ENCODE measurements at places on chromosomes 3 and 15.

- no peak for DNase-seq
These were observed 308.4 kb upstream of the RARB start for GRCh38 chr3:25119682-25120081.

DNA sequence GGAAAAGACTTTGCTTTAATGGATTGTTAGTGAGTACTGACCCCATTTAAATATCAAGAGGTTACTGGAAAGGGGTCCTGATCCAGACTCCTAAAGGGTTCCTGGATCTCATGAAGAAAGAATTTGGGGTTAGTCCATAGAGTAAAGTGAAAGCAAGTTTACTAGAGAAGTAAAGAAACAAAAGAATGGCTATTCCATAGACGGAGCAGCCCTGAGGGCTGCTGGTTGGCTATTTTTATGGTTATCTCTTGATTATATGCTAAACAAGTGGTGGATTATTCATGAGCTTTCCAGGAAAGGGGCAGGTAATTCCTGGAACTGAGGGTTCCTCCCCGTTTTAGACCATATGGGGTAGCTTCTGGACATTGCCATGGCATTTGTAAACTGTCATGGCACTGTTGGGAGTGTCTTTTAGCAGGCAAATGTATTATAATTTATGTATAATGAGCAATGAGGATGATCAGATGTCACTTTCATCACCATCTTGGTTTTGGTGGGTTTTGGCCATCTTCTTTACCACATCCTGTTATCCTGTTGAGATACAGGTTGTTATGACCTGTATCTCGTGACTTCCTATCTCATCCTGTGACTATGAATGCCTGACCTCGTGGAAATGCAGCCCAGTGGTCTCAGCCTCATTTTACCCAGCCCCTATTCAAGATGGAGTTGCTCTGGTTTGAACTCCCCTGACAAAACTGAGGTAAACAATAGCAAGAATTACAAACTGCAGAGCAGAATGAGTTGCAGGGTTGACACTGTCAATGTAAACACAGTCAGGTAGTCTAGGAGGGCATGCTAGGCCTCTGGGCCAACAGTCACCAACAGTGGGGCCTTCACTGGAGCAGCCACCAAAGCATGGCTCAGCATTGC, 10.3 kb upstream of the GPR160 start:
- DNase-seq: no peak

DNA sequence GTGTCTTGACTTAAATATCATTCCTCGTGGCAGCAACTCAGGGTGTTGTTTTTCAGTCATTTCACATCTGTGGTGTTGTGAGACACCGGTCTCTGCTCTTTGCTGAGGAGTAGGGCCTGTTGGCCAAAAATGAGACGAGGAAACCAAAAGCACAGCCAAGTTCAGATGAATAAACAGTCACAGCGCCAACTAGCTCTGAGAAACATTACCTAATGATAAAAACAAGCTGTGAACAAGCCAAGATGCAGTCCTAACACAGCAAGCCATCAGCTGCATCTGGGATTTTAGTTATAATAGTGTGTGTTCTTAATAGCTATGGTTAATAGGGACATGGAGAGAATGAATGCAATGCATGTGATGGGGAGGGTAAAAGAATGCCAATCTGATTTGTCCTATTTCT, 843.4 kb upstream of the DPPA4 start:
- DNase-seq: peak; percentile 81

DNA sequence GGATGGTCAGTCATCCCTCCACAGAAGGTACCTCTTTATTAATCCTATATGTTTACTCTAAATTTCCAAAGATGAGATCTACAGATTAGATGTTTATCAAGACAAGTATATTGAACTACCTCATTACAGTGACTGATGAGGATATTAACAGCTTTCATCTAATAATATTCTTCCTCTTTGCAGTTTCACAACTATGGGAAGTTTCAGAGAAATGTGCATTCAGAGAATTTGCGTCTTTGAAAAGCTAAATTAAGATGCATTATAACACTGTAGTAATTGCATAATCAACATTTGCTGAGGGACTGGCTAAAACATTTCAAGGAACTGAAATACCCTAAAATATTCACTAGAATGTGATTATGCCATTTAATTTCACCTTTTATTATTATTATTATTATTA, 46.7 kb downstream of the MCF2L2 start:
- DNase-seq: no peak

DNA sequence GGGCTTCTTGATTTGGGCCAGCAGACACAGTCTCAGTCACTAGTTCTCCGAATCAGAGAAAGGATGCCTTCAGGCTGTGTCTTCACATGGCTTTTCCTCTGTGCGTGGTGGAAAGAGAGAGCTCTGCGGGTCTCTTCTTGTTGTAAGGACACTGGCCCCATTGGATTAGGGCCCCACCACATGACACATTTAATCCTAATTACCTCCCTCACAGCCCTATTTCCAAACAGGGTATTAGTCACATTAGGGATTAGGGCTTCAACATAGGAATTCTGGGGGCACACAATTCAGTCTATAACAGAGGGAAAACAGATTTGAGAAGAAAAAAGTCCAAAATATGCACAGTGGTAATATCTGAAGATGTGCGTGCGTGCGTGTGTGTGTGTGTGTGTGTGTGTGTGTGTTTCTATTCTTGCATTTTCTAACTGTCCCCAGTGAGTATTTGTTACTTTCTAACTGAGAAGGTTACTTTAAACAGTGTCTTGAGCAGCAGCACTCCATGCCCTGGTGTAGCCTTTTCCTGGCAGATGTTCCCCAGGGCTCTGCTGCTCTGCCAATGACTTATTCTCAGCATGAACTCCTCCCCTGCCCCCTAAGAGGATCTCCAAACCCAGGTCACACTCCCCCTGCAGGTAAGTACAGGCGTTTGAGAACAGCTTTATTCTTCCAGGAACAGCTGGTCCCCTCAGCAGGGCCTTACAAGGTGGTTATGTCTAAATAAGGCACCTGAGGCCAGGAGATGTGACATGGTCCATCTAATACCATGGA, 72.9 kb downstream of the RPL39L start:
- no peak for DNase-seq

DNA sequence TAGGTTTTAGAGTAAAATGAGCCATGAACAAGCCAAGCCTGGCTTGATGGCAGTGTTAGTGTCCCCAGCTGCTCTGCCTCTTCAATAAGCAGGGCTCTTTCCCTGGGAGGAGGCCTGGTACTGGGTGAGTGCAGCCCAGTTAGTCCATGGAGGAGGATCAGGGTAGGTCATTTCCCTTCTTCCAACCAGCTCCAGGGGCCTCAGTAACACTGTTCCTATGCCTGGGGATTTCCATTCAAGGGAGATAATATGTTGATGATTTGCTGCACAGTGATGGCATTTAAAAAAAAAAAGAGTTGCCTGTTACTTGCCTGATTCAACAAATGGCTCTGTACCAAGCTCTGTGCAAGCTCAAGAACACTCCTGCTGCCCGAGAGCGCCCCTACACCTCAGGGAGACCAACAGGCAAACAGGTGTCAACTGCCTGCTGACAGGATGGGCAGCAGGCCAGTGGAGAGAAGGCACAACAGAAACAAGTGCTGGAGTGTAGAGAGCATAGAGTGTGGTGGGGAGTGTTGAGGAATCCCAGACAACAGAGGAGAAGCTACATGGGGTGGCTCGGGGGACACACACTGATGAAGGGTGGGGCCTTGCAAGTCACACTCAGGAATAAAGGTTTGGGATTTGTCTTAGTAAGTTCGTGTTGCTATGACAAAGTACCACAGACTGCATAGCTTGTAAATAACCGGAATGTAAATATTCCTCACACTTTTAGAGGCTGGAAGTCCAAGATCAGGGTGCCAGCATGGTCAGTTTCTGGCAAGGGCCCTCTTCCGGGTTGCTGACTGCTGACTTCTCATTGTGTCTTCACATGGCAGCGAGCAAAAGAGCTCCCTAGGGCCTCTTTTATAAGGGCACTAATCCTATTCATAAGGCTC, 78.6 kb upstream of the PXYLP1 start:
- DNase-seq: peak; percentile 41

- no peak for DNase-seq
These were observed 119.3 kb downstream of the LRRK1 start for GRCh38 chr15:101038327-101039003.

DNA sequence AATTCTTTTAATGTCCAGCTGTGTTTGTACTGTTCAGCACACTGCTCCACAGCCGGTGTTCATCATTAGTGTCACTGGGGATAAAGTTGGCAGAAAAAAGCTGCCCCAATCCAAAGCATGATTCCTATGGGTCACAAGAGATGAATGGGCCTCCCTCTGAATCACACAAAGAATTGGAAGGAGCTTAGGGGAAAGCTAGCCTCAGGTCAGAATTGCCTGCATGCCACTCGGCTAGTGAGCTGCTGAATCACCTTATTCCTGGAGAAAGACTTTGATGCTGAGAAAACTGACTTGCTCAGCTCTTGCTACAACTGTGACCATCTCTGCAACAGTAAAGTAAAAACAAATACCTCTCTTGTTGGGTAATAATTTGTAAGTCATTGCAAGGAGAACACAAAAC, 3.5 kb downstream of the CCK start:
- peak; percentile 36 for DNase-seq

GRCh38 chr15:82047453-82048400, 1.9 kb upstream of the MEX3B start:
- no peak for DNase-seq

GRCh38 chr3:100754563-100755334, 45.5 kb downstream of the TFG start:
- DNase-seq: no peak

GRCh38 chr3:136831461-136831860, 12.5 kb downstream of the SLC35G2 start:
- no peak for DNase-seq

DNA sequence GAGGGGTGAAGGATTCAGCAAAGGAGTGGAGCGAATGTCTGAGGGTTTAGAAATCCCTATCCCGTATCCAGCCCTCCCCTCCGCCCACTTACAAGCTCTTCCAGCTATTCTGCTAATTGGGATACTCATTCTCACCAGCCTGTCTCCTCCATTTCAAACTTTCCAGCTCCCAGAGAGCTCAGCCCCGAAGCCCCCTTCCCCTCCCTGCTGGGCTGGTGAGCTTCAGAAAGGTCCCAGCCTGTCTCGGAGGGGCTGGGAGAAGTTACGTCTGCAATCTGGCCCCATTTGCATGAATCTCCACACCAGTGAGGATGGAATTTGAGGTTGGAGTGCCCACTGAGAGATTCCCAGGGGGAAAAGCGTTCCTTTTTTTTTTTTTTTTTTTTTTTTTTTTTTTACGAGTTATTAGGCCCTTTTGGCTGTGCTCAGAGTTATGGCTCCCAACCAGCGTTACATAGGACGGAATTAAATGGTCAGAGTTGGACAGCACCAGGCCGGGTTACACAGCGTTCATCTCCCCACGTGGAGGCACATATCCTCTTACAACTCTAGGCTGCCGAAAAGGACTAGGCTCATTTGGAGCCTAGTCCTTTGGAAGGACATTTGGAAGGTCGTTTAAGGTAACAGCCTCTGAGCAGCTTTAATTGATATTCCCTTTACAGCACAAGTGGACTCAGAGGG, 34.6 kb downstream of the FGD5 start:
- peak; percentile 80 for DNase-seq

DNA sequence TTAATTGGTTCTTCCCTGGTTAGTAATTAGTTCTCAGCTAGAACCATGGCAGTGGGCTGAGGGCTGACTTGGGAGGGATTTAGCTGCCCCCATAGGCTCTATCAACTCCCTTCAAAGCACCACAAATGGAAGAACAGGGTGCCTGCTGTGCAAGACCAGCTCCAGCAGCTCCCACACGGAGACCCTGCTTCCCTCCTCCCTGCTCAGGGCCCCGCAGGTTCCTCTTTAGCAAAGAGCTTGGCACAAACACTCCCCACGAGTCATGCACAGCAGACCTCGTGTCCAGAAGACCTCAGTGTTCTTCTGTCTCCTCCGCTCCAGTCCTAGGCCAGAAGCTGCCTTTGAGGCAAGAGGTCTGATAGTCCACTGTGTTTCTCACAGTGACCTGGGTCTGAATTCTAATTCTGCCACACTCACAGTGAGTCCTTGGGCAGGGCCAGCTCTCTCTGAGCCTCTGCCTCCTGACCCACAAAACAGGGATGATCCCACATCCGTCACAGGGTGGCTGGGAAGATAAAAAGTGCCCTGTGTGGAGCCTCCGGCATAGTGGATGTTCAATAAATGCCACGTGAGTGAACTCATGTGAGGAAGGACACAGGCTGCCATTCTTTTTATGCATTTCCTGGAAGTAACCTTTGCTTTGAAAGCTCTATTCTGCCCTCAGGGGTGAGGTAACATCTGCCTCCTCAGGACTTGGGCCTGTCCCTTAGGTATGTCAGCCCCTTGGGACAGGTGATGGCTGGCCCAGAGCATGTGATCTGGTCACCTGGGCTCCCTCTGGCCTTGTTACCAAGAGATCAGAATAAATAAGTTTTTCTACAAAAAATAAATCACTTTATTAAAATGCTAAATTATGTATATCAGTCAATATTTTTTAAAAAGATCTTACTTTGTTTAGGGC, 7.6 kb downstream of the RAB6B start:
- DNase-seq: no peak

- DNase-seq: no peak
These were observed 87.3 kb downstream of the PEX5L start for GRCh38 chr3:179949412-179949811.

GRCh38 chr3:97264180-97264579, 449.8 kb downstream of the EPHA6 start:
- DNase-seq: no peak

DNA sequence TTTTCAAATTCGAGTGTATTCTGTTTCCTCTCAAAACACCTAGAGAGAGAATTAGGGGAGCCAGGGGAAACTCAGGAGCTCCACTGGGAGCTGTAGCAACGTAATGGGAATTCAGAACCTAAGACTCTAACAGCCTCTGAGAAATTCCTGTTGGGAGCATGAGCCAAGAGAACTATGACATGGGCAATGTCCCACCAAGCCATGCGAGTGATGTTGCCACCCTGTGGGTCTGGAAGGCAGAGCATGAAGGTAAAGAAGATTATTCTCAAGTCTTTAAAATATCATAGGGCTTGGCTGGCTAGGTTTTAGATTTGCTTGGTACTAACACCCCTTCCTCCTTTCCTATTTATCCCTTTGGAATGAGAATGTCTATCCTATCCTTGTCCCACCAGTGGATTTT, 392.6 kb upstream of the ADAMTS9 start:
- no peak for DNase-seq

GRCh38 chr15:41957021-41957897, 15.1 kb downstream of the EHD4 start:
- peak; percentile 5 for DNase-seq

DNA sequence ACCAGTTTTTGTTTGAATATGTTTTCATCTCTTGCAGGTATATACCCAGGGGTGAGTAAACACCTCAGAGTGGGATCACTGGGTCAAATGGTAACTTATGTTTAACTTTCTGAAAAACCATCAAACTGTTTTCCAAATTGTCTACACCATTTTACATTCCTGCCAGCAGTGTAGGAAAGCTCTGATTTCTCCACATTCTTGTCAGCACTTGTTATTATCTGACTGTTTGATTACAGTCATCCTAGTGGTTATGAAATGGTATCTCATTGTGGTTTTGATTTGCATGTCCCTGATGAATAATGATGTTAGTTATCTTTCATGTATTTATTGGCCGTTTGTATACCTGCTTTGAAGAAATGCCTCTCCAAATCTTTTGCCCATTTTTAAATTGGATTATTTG, 13.8 kb downstream of the FSD2 start:
- DNase-seq: no peak
